Stimulated activated CD4-positive, alpha-beta T cell treated with anti-CD3 and anti-CD28 coated beads, Interleukin-2, amount 100 ng/mL, for 48 hours (primary cell): ENCODE measurements at places on chromosomes 7 and 10.

GRCh38 chr10:28991333-28992270 is 297.3 kb upstream of the LYZL1 start:
- DNase-seq, result peak; percentile 36

DNA sequence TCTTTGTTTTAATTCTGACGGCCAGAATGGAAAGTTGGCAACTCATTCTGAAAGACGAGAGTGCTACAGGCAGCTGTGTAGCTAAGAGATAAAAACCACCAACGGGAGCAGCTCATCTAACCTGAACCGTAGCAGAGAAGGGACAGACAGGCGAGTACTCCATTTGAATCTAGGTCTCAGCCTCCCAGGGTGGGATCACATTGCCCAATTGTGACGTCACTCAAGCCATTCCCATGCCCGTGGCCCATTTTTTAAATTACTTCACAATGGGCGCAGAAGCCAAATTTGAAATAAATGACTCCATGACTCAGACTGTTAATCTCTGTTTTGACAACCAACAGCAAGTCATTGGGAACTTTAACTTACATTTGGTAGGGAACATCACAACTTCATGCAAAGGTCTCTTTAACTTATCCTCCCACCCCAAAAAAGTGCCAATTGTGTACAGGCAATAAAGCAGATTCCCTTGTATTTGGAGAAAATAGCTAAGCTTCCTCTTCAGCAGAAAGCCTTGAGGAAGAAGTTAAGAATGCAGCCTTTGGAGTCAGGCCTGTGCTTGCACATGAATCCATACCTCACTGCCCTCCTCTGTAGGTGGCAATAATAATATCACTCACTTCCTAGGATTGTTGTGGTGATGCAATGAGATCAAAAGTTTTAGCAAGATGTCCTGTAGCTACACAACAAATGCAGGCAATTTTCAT is 93.2 kb upstream of the KIF5B start:
- DNase-seq, result peak; percentile 22

- DNase-seq, result no peak
Observed at GRCh38 chr10:130935128-130935439, 376.4 kb downstream of the TCERG1L start.

DNA sequence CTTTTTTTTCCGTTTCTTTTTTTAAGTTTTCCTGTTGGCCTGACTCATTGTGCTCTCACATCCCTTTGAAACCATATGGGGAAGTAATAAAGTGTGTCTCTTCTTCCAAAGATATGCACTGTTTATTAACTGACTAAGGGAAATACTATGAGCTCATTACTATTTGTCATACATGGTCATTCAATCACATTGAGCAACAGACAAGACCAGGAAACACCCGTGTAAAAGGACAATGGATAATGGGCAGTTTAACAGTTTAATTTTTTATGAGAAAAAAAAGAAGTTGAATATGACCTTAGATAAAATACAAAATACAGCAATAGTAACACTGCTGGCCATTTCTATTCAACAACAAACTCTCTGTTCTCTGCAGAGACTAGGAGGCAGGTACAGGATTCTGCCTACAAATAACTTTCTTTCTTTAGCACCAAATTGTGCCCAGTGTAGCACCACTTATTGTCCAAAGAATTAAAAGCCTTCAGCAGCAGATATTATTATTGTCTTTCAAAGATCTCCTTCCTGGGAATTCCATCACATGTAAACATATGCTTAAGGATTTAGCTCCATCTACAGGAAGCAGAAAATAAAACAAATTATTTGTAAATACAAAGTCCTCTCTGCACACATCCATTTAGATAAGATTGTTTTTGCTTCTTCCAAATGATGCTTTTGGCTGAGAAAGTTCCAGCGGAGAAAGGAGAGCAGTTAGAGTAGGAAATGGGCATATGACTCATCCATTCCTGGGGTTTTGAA is 55.0 kb upstream of the AKR1E2 start:
- DNase-seq, result no peak

DNA sequence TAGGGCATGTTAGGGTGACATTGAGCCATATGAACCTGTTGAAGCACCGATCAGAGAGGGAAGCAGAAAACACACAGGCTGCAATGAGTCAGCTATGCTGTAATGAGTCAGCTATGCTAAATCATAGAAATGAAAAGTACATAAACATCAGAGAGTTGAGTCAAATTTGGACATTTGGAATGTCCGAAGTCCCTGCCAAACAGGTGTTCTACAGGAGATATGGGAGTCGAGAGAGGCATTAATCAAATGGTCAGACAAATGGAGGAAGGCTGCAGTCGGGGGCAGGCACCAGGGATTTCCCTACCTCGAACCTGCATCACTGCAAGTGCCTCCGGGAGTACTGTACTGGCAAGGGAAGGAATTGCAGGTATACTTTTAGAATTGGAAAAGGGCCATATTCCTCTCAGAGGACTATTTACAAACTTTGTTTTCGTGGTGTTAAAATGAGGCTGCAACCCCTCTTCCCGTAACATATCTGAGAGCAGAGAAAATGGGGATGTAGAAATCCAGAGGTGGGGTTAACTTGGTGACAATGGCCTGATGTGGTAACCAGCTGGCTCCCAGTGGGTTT is 8.8 kb upstream of the ZC3HAV1 start:
- no peak for DNase-seq

DNA sequence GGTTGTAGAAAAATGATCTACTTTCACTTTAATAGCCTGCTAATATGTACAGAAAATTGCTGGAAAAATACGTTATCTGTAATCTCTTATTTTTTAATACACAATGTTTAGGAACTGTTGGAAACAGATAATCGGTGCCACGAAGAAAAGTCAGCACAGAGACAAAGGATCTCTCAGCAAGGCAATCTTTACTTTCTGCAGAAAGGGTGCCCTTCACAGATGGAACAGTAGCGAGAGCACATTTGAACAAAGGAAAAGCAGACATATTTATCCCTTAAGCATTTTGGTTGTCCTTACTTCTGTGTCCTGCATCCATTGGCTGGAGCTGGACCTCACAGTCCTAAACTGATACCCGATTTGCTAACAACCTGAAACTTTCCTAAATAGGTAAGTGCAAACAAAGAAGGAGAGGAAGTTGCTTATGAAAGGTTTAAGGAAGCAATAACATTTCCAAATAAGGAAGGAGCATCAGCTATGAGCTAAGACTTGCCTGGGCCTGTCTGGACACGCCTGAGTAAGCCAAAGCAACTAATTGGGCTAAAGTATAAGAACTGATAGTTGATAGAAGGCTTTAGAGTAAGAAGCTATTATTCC is 640.0 kb downstream of the SH2D4B start:
- DNase-seq, result no peak
